Globus pallidus (tissue), 1 donor: ENCODE measurements at places on chromosomes 5 and 9.

DNA sequence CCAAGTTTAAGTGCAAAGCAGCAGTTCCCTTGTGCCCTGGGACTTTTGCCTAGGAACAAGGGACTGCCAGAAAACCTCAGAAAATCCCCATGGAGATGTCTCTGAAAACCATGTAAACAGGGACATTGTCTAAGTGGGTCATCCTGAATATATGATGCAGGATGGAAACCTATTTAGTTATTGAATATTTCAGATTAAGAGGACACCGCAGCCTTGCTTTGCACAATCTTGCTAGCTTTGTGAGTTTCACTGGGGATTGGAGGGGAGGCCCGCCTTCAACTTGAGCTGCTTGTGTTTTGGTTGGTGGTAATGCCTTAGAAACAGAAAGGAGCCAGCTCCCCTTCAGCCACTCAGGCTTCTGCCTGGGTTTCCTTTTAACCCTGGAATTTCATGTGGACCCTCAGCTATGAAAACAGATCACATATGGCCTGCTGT is 112.8 kb downstream of the C9orf152 start:
- no peak for DNase-seq

DNA sequence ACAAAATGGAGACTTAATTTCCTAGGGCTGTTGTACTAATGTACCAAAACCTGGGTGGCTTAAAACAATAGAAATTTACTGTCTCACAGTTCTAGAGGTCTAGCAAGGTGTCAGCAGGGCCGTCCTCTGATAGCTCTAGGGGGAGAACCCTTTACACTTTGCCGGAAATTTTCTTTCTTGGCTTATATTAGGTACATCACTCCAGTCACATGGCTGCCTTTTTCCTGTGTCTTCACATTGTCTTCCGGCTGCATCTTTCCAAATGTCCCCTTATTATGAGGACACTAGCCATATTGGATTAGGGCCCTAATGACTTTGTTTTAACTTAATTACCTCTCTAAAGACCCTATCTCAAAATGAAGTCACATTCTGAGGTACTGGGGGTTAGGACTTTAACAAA is 5.8 kb downstream of the UHRF2 start:
- no peak for DNase-seq

DNA sequence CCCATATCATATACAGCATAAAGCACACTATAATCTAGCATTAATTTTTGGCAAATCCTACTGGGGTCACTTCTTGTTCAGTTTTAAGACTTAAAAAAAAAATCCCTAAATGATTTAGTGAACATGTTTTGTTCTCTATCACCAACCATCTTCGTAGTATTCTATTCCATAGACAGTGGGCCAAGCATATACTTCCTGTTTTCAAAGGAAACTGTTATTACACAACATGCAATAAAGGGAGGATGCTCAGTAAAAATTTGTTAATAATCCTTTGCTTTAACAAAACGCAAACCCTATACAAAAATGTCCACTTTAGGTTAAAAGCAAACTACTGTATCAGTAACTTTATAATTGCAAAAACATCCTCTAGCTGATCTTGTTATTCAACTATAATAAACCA is 13.0 kb downstream of the CCNH start:
- no peak for DNase-seq

DNA sequence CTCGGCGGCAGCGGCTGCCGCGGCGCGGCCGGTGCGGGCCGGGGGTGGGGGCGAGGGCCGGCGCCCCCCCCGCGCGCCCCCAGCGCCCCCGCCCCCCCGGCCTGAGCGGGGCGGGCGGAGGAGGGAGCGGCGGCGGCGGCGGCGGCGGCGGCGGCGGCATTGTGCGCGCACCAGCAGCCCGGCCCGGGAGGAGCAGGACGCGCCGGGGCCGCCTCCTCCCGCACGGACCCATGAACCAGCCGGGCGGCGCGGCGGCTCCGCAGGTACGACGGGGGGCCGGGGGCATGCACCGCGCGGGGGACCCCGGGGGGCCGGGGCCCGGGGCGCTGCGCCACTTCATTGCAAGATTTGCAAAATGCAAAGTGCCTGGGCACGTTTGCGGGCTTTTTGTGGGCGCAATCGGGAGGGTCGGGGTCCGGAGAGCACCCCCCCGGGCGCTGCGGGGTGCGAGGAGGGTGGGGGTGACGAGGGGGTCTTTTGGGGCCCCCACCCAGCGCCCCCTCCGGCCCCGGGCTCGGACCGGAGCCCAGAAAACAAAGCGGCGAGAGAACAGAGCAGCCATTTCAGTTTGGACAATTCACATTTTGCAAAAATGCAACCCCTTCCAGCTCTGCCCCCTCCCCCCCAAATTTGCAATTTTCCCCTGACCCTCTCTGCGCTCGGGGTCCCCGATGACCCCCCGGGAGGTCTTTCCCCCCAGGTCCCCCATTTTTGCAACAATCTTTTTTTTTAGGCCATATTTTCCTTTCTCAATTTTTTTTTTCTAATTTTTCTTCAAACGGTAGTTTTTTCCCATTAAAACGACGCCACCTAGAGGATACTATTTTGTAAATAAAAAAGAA is at the start of gene ZNF618:
Gene ZNF618 (plus strand): TSS at position 159 of the 842 bp plus-strand sequence. CDS start 72 bp downstream, at position 231.
- peak; percentile 20 for DNase-seq

DNA sequence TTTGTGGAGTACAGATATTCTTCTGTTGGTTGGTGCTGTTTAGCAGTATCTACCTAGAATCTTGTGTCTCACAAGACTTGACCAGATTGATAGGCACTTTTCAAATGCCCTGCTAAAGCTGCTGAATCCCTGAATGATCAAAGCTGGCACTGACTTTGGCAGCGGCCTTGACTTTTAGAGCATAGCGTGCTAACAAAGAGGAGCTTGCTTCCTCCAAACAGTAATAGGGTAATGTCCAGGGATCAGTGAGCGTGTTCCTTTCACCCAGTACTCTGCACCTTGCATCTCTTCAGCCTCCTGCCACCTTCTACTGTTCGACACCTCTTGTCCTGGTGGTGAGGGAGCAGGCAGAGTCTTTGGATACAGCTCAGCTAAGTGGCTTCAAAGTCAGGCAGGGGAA is 100.8 kb downstream of the IQGAP2 start:
- DNase-seq = no peak

DNA sequence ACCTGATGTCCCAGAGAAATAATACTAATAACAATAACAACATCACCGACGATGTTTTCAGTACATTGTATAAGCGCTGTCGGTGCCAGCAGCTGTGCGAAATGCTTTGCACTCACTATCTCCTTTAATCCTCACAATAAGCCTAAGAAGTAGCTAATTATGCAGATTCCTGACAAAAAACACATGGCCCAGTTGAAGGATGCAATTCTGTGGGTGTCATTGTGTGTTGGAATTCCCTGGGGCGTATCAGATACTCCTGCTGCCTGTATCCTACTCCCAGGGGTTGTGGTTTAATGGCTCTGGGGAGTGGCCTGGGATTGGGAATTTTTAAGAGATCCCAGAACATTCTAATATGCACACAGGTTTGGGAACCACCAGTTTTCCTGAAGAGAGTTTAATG is 154.0 kb downstream of the RGS3 start:
- DNase-seq = no peak

- DNase-seq = no peak
These were observed 141.8 kb downstream of the ZNF354C start for GRCh38 chr5:179201986-179202385.

GRCh38 chr5:42645138-42645537 is 111.5 kb upstream of the CCDC152 start:
- no peak for DNase-seq

GRCh38 chr9:121503444-121503843 is 3.8 kb upstream of the GGTA1 start:
- DNase-seq = peak; percentile 35

DNA sequence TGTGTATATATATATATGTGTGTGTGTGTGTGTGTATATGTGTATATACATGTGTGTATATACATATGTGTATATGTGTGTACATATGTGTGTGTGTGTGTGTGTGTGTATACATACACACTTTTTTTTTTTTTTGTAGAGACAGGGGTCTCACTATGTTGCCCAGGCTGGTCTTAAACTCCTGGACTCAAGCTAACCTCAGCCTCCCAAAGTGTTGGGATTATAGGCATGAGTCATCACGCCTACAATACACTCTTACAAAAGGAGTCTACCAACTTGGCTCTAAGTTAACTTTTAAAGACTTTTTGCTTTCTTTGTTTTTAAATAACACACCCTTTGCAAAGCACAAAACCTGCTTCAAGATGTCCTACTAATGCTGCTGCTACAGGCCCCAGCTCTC is 2.1 kb downstream of the C9orf78 start:
- DNase-seq = no peak

GRCh38 chr5:57276353-57276752 is 102.5 kb downstream of the GPBP1 start:
- DNase-seq = no peak

DNA sequence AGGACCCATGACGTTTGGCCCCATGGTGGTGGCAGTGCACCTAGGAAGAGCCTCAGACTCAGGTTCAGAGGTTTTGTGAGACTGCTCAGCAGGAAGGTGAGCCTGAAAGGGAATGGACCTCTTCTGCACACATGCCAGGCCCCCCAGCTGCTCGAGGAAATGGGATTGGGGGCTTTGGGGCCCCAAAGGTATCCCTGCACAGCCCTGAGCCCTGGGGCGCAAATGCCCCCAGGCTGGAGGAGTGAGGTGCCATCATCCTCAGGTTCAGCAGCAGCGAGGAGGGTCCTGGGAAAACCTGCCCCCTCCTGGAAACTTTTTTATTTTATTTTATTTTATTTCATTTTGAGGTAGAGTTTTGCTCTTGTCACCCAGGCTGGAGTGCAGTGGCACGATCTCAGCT is 171.8 kb upstream of the MVB12B start:
- DNase-seq = no peak

GRCh38 chr5:124746916-124747790 is 714 bp upstream of the ZNF608 start:
- DNase-seq = peak; percentile 94

DNA sequence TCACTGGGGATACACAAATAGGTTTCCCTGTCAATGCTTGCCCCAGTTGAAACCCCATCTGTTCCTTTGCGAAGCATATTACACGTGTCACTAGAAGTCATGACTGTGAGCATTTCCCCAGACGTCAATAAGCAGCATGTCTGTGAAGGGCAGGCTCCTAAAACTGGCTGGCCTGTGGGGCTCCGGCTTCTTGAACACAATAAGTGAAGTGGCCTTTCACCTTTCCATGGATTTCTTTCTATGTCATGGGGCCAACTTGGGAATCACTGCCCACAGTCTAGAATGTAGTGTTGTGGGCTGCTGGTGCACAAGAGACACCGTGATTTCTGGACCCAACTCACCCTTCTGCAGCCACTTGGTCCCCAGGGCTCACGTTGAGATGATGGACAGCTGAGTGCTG is 60.4 kb upstream of the CTSL start:
- DNase-seq = no peak

DNA sequence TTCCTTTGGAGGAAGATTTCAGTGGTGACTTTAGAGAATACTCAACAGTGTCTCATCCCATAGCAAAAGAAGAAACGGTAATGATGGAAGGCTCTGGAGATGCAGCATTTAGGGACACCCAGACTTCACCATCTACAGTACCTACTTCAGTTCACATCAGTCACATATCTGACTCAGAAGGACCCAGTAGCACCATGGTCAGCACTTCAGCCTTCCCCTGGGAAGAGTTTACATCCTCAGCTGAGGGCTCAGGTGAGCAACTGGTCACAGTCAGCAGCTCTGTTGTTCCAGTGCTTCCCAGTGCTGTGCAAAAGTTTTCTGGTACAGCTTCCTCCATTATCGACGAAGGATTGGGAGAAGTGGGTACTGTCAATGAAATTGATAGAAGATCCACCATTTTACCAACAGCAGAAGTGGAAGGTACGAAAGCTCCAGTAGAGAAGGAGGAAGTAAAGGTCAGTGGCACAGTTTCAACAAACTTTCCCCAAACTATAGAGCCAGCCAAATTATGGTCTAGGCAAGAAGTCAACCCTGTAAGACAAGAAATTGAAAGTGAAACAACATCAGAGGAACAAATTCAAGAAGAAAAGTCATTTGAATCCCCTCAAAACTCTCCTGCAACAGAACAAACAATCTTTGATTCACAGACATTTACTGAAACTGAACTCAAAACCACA is 67.4 kb downstream of the VCAN start:
- no peak for DNase-seq

DNA sequence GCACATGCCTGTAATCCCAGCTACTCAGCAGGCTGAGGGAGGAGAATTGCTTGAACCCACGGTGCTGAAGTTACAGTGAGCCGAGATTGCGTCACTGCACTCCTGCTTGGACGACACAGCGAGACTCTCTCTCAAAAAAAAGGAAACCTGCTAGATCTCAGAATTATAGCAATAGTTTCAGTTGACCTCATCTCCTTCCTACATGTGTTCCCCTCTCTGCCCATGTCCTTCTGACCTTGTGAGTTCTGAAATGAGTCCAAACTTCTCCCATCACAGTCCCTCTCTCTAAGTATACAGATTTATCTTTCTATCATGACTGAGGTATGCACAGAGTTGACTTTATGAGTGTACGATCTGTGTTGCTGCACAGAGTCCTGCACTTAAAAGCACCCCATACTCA is 44.6 kb upstream of the SHOC1 start:
- DNase-seq = no peak

DNA sequence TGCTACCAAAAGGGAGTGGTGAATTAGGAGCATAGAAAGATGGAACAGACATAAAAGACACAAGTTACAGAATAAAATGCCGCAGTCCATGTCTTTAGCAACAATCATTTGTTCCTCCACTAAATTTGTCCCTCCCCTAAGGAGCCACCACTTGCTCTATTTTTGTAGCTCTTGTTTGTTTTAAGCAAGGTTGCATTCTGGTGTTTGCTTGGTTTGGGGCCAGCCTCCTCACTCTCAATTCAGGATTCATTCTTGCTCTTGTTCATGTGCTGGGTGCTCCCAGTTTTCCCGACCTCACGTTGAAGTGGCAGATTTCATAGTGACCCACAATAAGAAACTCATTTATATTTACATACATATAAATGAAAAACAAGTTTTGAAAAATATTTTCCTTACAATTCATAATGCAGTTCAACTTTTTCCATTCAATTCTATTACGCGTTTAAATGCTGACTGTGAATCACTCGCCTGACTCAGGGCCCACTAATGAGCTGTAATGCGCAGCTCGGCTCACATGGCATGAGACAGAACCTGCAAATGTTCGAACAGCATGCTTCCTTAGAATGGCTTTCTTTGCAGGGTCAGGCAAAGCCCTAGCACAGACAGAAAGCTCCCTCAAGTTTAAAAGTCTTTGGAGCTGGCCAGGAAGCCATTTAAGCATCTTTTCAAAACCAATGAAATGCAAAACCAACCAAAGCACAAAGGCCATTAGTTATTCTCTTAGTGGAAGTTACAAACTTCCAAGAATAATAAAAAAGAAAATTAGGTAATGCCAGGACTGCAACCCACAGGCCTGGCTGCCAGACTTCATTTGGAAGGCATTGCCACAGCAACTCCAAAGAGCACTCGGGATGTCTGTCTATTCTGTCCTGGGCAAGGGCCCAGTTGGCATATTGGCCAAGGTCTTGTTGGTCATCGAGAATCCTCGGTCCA is 41.7 kb downstream of the RETREG1 start:
- DNase-seq = peak; percentile 88
